T-cell (primary cell): ENCODE measurements at places on chromosomes 5 and 9. TPM values are rescaled to one million over a fixed set of nuclear protein-coding genes. Genes with fewer than 3 reads are reported as not detected.

GRCh38 chr9:16530669-16531642 lies 339.5 kb downstream of the BNC2 start:
- no peaks in the 10 kb centered on the region for H3K4me1 ChIP-seq
- H3K36me3 ChIP-seq = no peaks in the 10 kb centered on the region
- no peak for DNase-seq
- no peaks in the 10 kb centered on the region for H3K27me3 ChIP-seq
- H3K27ac ChIP-seq = no peak overlapping the region
- no peak overlapping the region for H3K4me3 ChIP-seq

GRCh38 chr5:68707575-68707974 lies 386.2 kb upstream of the SLC30A5 start:
- no peak for DNase-seq
- H3K4me1 ChIP-seq = peaks cover 24% of the 10 kb centered on the region
- H3K36me3 ChIP-seq = no peaks in the 10 kb centered on the region
- H3K27me3 ChIP-seq = no peaks in the 10 kb centered on the region

Gene SLC34A3
- not detected for total RNA-seq

Gene LURAP1L
- total RNA-seq = not detected

Gene NEUROG1
- not detected for total RNA-seq

Gene OR1Q1
- not detected for total RNA-seq

Gene PCDH1
- 0.82 TPM for total RNA-seq
